Stimulated activated CD4-positive, alpha-beta T cell treated with anti-CD3 and anti-CD28 coated beads, TNF-alpha, amount 100 ng/mL, for 24 hours (primary cell): ENCODE measurements at places on chromosomes 3 and 15.
A peak's percentile ranks its signal among the peaks of the same experiment; 100 is the strongest.

DNA sequence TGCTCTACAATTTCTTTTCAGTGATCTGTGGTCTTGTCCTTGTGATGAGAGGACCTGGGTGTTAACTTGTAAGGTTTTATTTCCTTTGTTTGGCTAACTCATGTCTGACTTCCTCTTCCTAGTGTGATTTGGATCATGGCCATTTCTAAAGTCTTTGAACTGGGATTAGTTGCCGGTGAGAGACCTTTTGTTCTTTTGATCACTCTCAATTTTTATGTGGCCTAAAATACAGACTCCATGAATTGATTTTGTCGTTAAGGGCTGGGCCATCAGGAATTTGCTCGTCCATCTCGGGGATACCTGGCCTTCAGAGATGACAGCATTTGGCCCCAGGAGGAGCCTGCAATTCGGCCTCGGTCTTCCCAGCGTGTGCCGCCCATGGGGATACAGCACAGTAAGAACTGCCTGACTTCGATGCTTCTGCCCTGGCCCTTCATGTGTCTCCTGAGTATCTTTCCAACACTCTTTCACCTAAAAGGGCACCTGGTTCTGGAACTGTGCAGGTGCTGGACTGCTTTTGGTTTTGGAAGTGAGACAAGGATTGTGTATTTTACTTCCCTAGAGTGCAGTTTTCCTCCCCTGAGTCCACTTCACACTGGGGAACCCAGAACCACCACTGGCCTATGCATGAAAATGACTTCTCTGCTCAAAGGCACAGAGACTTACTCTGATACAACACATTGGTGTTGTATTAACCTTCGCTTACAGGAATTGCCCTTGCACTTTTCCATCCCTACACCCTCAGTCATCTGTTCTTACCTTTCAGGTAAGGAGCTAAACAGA lies 13.1 kb upstream of the LRRC2 start:
- no peak for DNase-seq

DNA sequence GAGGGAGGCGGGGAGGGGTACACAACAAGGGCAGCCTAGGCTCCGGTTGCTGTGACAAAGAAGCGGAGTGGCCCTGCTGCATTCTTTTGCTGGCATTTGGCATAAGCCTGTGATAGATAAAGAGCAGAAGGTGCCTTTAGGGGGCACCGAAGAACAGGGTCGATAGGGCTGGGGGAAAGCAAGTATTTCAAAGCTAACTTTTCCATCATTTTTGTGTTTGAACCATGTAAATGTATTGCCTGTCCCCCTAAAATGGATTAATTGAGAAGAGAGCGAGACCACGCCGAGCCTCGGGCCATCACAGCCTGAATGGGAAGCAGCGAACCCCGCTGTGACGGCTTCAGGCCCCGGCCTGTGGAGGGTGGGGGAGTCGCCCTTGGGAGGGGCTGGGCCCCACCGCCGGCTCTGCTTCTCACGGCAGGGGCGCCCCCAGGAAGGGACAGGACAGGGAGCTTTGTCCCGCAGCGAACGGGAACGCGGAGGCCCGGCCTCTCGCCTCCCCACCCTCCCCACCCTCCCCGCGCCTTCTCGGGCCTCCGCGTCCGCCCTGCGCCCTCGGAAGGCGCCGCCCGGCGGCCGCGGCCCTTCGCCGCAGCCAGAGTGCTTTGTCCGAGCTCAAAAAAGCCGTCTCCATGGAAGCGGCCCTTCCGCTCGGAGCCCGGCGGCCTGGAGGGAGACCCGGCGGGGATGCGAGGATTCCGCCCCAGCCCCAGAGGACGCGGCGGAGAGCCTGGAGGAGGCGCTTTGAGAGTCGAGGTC lies 32.4 kb upstream of the ALDH1L1 start:
- no peak for DNase-seq

DNA sequence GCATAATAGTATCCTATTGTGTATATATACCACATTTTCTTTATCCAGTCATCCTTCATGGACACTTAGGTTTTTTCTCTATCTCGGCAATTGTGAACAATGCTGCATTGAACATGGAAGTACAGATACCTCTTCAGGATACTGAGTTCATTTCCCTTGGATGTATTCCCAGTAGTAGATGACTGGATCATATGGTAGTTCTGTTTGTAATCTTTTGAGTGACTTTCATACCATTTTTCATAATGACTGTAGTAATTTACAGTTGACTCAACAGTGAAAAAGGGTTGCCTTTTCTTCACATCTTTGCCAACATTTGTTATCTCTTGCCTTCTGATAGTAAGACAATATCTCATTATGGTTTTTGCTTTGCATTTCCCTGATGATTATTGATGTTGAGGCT lies 21.8 kb downstream of the MYH15 start:
- DNase-seq = no peak

GRCh38 chr3:187702507-187703033 lies at the start of gene RTP2:
TSS of gene RTP2 (minus strand) at chr3:187702557. CDS start at chr3:187702128, 429 bp downstream.
- DNase-seq = no peak

DNA sequence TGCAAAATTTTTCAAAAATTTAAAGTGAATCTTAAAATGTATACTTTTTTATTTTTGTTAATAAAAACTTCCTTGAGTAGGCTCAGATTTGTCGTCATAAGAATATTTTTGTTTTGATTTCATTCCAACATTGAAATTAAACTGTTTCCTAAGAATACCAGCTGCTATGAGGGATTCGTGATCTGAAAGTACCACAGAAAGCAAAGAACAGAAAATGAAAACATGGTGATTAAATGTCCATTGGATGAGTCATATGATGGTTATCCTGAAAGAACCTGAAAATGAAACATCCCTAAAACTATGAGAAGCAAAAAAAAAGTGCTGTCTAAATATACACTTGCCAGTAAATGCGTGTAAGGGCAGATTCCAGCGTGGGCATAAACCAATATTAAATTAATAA lies 143.8 kb downstream of the GMNC start:
- no peak for DNase-seq

DNA sequence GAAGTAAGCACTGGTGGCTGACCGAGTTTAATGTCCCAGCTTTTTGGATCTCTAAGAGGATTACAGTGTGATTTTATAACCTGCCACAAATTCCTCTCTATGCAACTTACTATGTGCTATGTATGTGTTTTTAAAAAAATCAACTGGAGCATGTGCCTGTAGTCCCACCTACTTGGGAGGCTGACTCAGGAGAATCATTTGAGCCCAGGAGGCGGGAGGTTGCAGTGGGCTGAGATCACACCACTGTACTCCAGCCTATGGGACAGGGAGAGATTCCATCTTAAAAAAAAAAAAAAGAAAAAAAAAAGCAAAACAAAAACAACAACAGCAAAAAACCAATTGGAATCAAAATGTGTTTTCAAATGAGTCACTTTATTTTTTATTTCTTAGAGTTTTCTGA lies 29.6 kb downstream of the DUT start:
- DNase-seq = no peak

- DNase-seq = no peak
Measured at GRCh38 chr3:176916777-176917176, 280.5 kb downstream of the TBL1XR1 start.

- no peak for DNase-seq
Measured at GRCh38 chr3:60652829-60653228, 598.4 kb downstream of the FHIT start.

- DNase-seq = no peak
Measured at GRCh38 chr15:61921093-61921492, 139.2 kb downstream of the VPS13C start.

- DNase-seq = no peak
Measured at GRCh38 chr3:64382153-64382552, 156.9 kb upstream of the PRICKLE2 start.

GRCh38 chr15:80999623-81000036 lies 1.1 kb upstream of the TLNRD1 start:
- DNase-seq = peak; percentile 74

- DNase-seq = no peak
Measured at GRCh38 chr15:41983621-41984571, 11.5 kb upstream of the EHD4 start.

GRCh38 chr3:1910322-1910721 lies 188.3 kb upstream of the CNTN4 start:
- no peak for DNase-seq

DNA sequence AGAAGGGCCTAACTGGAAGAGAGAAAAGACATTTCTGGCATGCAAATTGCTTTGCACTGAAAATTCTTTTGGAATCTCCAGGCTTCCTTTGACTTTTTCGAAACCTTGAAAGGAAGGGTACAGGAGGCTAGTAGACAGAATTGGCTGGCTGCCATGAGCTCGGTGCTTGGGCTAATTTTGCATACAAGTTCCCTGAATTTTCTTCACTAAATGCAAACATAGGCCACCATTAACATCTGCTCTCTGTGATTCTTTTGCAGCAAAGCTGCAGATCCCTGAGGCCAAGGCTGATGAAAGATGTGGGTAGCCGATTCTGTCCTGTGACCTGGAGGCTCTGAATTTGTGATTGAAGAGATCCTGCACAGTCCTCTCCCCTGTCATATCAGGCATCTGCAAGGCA lies 247.8 kb upstream of the MCTP2 start:
- DNase-seq = no peak

DNA sequence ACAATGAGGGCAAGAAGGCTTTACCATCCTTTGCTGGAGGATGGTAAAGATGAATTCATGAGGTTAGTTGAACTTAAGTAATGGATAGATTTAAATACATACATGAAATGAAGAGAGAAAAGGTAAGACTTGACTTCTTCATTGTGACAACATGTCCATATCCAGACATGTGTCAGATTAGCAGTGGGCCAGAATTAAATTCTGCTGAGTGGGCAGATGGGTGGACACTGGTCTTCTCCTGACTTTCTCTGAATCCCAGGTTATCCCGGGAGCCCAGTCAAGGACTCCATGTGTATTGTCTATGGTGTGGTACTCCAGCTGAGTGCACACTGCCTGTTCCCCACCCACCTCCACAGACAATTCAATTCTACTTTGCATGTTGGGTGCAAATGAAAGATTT lies 603.1 kb downstream of the NLGN1 start:
- DNase-seq = no peak

- no peak for DNase-seq
Measured at GRCh38 chr3:49277383-49277775, 347 bp upstream of the C3orf62 start.

DNA sequence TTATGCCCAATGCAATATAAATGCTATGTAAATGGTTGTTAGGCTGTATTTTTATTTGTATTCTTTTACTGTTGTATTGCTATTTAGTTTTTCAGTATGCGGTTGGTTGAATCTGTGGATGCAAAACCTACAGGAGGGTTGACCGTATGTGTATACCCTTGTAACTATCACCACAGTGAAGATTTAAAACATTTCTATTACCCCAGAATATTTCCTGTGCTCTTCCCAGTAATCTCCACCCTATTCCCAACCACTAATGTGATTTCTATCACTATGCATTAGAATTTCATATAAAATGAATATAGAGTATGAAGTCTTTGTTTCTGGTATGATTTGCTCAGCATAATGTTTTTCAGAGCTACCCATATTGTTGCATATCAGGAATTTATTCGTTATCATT lies 705.0 kb downstream of the MECOM start:
- DNase-seq = no peak

DNA sequence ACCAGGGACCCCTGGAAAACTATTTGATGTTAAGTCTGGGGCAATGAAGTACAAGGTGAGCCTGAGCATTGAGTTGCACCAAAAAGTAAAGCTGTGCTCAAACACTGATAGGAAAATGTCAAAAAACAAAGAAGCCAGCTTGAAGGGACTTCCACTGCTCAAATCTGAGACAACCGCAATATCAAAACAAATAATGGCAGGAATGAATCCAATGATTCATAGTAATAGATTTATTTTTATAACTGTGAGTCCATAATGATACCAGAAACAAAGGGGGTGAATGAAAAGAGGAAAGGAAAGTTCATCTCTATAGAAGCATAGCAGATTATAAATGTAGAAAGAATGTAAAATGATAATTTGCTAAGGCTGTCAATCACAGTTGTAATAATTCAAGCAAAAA lies 237.3 kb upstream of the ZBTB20 start:
- no peak for DNase-seq

DNA sequence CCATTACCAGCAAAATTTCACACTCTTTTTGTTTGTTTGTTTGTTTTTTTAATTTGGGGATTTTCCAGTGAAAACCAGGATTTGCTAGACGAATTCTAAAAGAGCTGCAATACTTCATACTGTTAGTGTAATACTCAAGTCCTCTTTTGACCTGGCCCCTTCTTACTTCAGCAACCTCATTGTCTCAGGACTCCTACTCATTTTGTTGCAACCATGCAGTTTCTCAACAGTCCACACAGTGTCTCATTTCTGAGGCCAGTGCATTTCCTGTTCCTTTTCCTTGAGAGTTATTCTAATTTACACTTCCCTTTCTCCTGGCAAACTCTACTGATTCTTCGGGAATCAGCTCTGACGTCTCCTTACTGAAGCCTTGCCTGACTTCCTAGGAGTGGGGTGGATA lies 35.6 kb downstream of the NSUN3 start:
- DNase-seq = no peak

DNA sequence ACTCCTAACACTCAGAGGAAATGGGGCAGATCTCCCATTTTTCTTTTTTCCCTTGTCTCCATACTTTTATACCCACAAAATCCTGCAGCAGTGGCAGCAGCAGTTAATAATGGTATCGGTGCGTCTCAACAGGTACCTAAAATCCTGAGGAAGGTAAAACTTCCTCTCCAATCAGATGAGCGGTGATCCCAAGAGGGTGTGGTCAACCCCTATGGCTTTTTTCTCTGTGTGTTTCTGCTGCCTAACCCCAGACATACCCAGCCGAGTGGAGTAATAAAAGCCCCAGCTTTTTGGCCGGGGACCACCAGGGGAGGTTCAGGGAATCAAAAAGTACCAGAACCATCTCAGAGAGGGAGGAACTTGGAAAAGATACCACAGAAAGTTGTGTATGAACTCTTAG lies 9.1 kb downstream of the GK5 start:
- no peak for DNase-seq

- no peak for DNase-seq
Measured at GRCh38 chr3:126376444-126376843, 18.3 kb upstream of the CFAP100 start.

- DNase-seq = no peak
Measured at GRCh38 chr15:48017747-48018146, 103.0 kb upstream of the SLC24A5 start.

DNA sequence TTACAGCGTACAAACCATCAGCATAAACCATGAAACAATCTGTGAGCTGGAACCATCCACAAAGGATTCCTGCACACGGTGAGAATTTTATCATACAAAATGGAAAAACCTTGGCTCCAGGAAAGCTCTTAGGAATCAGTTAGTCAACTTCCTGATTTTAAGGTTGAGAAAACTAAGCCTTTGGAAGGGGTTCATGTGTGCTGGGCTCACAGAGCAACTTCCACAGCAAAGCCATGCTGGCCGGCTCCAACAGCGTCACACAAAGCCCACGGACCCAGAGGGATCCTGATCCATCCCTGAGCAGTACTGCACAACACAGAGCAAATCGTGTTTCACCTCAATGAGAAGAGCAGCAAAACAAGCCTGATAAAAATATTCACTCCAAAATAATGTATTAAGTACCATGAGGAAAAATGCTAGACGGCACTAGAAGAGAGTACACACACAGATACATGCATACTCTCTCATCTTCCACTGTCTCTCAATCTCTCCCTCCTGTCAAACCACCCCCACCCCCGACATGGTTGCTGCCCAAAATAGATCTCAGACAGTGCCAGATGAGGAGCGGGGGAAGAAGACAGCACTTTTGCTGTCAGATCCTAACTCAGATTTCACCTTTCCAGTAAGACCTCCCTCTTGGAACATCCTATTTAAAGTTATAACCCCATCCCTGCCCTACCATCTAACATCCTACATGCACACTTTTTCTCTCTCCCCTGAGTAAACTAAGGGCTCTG lies 58.6 kb downstream of the MB21D2 start:
- DNase-seq = no peak
